ENCODE measurements at places on chromosomes 5 and 9.

- peak; percentile 83 for DNase-seq
Observed at GRCh38 chr9:126395439-126396212, 69.0 kb downstream of the MVB12B start.

DNA sequence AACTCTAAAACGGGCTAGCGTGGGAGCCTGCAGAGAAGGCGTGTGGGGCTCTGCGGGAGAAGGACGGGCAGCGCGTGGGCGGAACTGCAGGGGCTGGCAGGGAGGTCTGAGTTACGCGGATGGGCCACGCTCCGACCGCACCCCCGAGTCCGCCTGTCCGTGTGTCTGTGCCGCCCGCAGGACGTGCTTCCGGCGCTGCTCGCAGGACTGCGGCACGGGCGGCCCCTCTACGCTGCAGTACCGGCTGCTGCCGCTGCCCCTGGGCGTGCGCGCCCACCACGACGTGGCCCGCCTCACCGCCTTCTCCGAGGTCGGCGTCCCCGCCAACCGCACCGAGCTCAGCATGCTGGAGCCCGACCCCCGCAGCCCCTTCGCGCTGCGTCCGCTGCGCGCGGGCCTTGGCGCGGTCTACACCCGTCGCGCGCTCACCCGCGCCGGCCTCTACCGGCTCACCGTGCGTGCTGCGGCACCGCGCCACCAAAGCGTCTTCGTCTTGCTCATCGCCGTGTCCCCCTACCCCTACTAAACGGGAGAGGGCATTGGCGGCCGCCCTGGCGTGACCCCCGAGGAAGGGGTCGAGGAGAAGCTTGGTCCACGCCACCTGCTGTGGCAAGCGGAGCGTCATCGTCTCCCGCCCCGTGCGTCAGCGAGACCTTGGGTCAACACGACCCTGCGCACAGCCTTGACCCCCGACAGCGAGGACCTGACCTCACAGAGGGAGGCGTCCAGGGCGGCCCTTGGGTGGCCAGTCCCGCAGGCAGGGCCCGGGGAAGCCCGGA is 11.4 kb upstream of the ASS1 start:
- no peak for DNase-seq

GRCh38 chr9:81604306-81605169 is 84.8 kb downstream of the TLE1 start:
- peak; percentile 44 for DNase-seq

- no peak for DNase-seq
Observed at GRCh38 chr5:179427676-179428056, 82.4 kb upstream of the ADAMTS2 start.

- DNase-seq: no peak
Observed at GRCh38 chr5:38529955-38530646, 26.3 kb downstream of the LIFR start.

DNA sequence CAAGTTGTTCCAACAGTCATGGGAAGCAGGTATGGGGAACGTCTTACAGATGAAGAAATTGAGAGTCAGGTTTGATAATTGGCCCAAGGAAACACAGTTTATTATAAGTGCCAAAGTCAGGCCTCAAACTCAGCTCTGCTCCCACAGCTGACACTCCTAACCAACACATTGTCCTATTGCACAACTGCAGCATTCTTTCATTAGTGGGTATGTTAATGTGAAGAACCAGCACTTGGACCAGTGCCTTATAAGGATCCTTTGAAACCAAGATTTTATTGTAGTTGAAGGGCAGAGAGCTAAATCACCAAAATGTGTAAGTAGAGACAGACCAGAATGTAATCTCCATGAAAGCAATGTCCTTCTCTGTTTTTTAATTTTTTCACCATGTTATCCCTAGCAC is 56.1 kb downstream of the GRIA1 start:
- DNase-seq: peak; percentile 72

DNA sequence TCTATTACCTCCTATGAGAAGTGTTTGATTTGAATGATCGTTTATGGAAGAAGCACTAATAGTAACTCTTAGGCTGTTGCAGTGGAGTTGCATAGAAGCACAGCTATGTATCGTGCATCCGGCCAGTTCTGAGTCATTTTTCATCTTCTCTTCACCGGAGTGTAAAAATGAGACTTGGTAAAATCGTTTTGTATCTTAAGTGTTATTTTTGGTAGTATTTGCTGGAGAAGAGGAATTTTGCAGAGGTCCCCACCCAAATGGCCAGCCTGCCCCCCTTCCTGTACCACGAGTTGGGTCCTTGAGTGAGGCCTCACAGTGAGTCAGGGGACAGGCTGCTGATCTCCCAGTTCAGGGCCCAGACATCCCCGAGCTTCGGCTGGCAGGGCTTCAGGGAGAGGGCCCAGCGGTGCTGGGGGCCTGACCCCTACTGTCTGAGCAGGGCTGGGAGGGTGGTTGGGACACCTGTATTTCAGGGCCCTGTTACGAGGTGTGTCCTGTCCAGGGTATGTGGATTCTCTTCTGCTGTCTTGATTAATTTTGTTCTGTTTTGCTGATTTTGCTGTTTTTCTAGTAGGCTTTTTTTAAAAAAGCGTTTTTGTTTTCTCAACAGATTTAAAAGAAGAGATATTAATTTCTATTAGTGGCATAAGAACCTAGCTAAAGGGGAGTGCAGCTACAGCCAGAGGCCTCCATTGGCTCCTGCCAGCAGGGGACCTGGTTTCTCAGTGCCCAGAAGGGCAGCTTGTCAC is 210.8 kb downstream of the TRIO start:
- DNase-seq: no peak

DNA sequence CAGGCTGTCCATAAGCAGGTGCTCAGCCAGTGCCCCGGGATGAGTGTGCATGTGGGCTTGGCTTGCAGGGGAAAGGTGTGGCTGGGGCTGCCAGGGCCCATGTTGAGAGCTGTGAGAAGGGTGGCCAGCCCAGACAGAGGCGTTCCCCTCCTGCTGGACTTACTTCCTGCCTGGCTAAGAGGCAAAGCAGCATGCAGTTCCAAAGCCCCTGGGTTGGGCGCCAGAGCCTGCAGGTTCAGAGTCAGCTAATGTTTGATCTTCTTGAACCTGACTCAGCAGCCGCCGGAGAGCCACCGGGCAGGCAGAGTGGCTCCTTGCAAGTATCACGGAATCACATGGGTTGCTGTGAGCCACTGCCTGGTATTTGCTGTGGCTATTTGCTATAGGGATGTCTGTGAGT is 168.4 kb upstream of the MAP1B start:
- peak; percentile 32 for DNase-seq

GRCh38 chr9:129235931-129236331 is 57.9 kb upstream of the IER5L start:
- no peak for DNase-seq

DNA sequence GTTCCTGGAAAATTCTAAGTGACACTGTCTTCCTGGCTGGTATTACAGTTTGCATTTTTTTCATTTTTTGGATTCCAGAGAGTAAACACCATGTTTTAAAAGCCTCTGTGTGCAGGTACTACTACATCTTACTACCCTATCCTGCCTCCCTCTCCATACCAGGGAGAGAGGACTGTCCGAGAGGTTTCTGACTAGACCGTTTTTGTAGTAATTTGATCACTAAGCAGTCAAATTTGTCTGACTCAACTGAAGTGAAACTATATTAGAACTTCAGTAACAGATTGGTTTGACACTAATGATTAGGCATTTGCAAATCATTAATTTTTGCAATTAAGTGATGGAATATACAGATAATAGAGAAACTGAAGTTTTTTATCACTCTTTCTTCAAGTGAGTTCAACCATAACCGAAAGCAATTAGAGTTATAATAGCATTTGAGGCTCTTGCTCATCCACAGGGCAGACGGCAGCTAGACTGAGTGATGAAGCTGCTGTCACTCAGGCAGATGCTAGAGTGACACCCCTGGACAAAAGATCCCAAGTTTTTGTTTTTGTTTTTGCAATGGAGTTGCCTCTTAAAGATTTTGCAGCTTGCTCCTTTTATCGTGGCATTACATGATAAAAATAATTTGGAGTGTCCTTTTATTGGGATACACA is 44.3 kb downstream of the SMARCA2 start:
- peak; percentile 42 for DNase-seq

DNA sequence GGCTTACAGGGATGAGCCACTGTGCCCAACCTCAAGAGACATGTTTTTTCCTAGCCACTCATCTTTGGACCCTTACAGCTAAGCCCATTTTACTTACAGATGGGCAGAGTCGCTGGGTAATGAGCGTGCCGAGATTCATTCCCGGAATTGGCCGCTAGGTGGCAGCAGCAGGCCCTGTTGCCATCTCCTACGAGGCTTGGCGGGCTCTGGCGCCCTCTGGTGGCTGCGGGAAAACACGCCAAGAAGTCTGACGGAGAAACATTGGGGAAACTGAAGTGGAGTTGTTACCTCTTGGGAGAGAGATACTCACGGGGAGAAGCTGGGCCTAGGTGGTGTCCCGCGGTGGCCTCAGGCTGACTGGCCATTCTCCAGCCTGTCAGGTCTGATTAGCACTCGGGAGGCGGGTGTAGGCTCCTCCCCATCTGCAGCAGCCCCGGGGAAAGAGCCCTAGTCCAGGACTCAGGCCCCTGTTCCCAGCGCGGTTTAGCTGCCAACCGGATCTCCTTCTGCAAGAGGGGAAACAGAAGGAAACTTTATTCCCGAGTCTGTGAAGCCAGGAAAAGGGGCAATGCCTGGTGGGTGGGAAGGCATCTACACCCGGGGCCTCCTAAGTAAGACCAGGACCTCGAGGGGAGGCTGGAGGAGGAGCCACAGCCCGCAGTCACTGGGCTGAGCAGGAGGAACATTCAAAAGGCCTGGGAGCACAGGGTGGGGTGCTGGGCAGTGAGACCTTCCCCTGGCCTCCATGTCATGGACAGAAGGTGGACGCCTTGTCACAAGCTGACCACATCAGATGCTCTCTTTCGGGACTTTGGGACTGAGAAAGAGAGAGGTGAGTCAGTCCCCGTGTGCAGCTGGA is 9.7 kb downstream of the PTGES2 start:
- DNase-seq: peak; percentile 82

DNA sequence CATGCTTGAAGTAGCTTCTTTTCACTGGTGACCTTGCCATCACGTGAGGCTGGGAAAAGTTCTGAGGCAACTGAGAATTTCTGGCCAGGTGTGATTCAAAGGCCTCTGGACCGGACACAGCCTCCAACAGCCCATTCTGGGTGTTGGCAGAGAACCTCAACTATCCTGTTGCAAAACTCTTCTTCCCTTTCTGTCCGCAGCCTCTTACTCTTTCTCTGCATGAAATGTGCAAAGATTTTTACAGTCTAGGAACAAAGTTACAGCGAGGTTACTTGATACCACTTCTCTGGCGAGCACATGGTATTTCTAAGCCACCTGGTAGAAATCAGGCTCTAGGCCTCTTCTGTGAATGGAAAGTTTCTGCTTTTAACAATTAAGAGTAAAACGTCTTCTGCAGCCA is 79.2 kb downstream of the FREM1 start:
- no peak for DNase-seq

GRCh38 chr9:13443346-13444244 is 164.1 kb upstream of the MPDZ start:
- no peak for DNase-seq

- DNase-seq: no peak
Observed at GRCh38 chr9:7906783-7907550, 107.4 kb upstream of the DMAC1 start.

DNA sequence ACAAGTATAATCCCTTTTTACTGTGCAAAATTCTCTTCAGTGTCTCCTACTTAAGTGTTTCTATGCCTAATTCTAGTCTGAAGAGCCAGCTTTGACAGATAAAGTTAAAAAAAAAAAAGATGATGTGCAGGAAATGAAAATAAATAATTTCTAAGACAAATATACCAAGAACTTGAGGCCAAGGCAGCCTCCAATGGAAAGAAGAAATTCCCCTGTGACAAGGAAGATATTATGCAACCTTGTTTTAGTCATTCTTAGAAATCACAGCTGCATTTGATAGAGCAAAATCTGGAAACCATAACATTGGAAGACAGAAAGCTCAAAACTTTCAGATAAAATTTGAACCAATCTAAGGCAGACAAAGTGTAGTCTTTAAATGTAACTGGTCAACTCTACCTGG is 375.9 kb upstream of the TLE4 start:
- peak; percentile 58 for DNase-seq

DNA sequence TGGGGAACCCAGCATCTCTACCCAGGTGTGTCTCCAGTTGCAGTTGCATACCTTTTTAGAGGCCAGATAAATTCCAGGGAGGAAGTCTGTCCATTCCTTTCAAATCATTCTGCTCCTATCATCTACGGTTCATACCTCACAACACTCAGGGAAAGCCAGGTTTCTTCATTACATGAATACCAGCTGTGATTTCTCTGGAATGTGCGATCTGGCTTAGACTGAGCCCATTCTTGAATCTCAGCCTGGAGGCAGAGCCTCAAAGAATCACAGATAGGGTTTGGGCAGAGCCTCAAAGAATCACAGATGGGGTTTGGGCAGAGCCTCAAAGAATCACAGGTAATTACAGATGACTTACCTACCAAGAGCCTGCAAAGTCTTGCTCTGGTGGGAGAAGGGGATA is 7.2 kb downstream of the P4HA2 start:
- DNase-seq: no peak

DNA sequence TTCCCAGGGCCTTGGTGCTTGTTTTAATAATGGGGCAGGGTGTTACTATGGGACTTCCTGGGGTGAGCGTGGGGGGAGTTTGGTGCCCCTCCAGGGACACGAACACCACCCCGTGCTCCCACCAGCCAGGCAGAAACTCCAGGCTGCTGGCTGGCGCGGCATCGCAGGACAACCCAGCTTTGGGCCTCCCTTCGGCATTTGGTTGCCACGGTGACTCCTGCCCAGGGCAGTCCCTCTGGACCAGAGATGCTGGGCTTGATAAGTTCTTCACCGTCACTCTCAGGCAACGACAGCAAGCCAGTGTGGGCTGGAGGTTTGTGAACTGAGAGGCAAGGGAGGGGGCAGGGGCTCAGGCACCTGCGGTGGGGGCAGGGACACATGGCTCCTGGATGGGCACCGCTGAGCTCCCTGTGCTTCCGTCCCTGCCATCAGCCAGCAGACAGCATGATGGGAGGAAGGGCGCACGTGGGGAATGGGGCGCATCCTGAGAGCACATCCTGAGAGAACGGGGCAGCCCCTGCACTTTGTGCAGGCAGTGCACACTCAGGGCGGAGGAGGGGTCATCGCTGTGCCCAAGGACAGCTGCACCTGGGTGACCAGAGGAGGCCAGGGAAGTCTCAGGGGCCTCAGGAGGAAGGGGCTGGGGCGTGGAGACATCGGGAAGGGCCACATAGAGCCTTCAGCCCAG is 116.4 kb downstream of the RXRA start:
- peak; percentile 71 for DNase-seq

DNA sequence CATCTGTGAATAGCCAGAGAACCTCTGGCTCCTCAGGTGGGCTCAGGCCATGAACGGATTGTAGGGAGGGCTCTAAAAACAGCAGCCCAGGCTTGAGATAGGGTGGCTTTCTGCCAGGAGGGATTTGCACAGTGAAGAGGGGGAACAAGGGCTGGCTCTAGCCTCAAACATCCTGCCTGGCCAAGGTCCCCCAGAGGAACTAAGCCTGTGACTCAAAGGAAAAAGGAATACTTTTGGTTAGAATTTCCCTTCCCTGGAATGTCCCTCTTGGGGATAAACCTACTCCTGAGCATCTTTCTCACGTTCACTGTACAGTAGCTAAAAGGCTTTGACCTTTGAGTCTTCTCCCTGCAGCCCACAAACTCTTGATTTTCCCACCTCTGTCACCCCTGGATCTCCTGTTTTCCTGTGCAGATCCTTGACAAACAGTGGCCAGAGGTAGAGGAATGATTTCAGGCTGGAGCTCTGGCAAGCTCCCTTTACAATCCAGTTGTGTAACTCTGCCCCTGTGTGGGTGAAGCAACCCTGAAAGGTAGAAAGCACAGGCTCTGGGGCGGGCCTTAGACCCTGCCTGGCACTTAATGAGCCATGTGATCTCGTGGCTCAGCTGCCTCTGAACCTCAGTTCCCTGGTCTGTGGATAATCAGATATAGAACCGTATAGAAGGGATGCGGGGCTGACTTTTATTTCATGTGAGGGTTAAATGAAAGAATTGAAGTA is 17.4 kb downstream of the SEC61B start:
- DNase-seq: peak; percentile 72

- no peak for DNase-seq
Observed at GRCh38 chr5:139394654-139395566, at the start of gene PROB1. Gene PROB1 (minus strand): TSS chr5:139395104. CDS start chr5:139395081, 23 bp downstream.
